ENCODE measurements at places on chromosomes 5 and 9.

DNA sequence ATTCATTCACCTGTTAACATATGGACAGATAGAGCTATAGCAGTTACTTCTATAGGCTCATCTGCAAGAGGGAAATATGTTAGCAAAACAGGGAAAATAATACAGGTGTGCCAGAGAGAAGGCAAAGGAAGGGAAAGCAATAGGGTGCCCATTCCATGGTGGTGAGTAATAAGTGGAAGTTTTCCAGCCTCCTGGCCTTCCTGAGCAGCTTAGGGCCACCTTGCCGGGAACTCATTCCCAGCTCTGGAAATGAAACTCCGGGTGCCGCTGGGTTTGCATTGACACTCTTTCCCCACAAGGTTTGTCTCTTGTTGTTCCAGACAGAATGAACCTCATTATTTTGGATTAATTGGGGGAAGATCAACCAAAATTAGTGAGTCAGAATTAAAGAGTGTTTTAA is 58.4 kb downstream of the SLC1A3 start:
- no peak for DNase-seq

DNA sequence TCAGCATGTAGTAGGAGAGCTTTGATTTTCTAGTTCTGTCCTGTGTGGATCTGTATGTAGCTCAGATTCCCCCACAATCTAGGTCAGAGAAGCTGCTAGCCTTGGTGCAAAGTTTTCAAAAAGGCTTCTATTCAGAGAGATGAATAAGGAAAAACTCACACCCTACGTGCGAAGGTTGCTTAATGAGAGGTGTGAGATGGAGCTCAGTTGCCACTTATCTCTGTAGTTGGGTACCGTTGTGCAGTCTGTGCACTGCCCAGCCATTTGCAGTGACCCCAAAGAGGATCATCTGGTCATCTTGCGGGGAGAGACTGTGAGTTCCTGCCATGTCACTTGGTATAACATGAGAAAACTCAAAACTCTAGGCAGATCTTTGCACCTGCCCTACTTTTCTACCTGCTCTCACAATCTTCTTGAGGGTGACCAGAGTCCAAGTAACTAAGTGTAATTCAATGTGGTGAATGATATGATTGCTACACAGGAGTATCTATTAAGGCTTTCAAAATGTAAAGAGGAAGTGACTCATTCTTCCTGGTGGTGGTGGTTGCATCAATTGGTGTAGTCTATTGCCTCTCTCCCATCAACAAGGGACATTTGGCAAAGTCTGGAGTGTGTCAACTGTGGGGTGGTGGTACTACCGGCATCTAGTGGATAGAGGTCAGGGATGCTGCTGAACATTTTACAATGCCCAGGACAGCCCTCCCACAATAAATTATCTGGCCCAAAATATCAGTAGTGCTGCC is 65.2 kb downstream of the TMC1 start:
- no peak for DNase-seq

DNA sequence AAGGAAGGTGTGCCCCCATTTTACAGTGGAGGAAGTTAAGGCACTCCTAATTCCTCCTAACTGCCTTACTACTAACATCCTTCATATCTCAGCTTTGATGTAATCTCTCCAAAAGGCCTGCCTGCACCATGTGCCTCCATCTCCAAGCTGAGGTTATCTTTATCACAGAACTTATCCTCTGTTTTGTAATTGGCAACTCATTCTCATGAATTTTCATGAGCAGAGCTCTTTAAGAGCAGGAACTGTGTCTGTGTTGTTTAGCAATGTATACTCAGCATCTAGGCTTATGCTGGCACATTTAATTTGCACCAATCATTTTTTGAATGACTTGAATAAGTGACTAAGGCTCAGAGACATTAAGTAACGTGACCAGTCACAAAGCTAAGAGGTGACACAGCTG is 147.9 kb upstream of the VLDLR start:
- DNase-seq: no peak

DNA sequence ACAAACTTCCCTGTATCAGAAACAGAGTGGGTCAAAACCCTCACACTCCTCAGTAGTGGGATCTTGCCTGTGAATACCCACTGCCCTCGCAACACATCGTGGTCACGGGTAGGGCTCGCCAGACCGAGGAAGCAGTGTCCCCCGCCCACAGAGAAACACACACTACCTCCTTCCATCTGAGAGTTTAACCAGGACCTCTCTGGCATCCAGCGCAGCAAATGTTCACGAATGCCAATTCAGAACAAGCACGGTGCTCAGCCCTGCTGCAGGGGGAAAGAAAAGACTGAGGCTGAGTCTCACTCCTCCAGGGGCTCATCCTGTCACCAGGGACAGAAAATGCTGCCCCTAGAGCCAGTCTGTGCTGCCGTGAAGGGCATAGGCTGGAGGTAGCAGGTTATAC is 42.5 kb upstream of the SYNPO start:
- no peak for DNase-seq

DNA sequence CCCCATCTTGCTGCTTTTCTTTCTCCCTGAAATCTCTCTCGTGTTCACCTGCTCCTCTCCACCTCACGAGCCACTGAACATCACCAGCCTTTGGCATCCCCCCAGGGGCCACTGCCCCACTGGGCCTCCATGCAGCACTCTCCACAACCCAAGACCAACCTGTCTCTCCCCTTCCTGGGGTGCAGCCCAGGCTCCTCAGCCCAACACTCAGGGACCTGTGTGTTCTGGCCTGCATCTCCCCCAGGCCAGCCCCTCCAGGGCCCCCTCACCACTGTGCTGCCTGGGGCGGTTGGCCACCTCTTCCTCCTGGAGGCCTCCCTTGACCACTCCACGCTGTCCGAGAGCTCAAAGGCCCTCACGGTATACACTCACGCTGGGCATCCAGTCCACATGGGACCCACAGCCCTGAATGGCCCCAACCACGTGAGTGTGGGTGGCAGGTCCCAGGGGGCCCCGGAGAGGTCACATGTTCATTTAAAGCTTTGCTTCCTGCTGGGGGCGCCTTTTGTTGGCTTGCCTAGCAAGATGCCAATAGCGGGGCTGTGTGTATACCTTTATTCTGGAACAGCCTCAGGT is 453 bp upstream of the DOK3 start:
- DNase-seq: peak; percentile 75

GRCh38 chr5:74199436-74200210 is 440.9 kb downstream of the ENC1 start:
- no peak for DNase-seq

Measured in GM10248 (cell line).